ENCODE measurements at places on chromosomes 2 and 18. TPM values are rescaled to one million over a fixed set of nuclear protein-coding genes. Genes with fewer than 3 reads are reported as not detected.

GRCh38 chr2:65431421-65432226, 775 bp downstream of the SPRED2 start:
- peak; percentile 67 for DNase-seq

The ELOA2 gene
- not detected for total RNA-seq

- no peak for DNase-seq
Observed at GRCh38 chr2:110130757-110131156, 15.1 kb upstream of the MALL start.

- no peak for DNase-seq
Observed at GRCh38 chr2:109021895-109022300, 32.9 kb upstream of the EDAR start.

DNA sequence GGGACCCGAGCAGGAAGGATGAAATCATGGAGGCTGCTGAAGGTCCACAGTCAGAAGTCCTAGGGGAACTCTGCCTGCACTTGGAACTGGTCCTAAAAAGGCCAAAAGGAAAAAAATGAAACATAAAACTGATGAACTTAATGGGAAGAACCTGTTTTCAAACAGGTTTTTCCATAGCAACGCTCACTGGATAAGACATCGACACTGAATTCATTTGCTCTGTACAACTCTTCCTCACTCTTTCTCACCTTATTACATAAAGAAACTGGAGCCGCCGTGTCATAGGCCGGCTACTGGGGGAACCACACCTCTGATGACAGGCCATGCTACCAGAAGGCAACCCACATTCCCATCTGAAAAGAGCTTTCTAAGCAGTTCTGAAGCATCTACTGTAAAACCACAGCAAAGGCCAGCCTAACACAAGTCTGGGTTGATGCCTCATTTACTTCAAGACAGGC, 83.6 kb downstream of the FARSB start:
- no peak for DNase-seq

GRCh38 chr2:27186613-27187345, 25.1 kb upstream of the ATRAID start:
- no peak for DNase-seq
